Activated gamma-delta T cell treated with Interleukin-2 at 50 U/mL for 16 hours (primary cell): ENCODE measurements at places on chromosomes 16 and 17.

DNA sequence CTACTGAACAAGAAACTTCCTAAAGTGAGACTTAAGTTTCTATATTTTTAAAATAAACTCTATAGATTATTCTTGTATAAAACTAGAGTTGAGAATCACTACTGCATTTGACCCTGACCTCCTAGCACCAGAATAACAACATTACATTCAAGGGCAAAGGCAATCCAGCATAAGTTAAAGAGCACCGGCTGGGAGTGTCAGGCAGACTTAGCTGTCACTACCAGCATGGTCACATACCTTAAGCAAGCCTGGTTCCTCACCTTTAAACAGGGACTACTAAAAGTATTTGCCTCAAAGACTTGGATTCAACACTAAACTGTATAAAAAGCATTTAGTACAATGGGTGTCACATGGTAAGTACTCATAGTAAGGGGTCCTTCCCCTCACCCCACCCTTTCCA lies 90.4 kb downstream of the SSH2 start:
- DNase-seq: no peak

- no peak for DNase-seq
Observed at GRCh38 chr17:58614859-58615459, 76.9 kb downstream of the TEX14 start.

- DNase-seq: no peak
Observed at GRCh38 chr16:81319221-81319912, 4.6 kb downstream of the GAN start.

DNA sequence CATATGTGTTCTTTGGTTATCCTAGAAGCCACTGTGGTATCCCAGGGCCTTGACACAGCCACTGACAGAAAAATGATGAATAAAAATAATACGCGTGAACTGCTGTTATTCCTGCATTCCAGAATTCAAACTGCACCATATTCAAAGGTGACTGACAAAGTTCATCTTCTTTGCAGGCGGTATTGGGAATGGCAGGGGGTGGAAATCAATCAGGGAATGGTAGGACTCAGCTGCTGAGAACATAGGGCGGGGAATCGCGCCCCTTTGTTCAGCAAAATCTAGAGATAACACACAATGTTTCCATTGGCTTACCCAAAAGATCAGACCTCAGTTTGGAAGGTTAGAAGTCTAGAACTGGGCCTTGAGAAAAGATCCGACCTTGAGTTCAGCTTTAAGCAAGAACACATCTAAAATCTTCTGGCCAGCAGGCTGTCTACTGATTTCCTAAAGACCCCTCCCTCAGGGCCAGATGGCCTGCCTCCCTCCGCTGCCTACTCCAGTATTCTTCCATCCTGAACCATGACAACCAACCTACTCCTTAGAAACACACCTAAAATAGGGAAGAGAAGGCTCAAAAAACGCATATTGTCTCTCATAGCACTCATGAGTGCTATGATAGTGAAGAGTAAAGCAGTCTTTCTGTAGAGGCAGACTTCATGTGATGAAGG lies 34.1 kb downstream of the CDK5R1 start:
- no peak for DNase-seq

DNA sequence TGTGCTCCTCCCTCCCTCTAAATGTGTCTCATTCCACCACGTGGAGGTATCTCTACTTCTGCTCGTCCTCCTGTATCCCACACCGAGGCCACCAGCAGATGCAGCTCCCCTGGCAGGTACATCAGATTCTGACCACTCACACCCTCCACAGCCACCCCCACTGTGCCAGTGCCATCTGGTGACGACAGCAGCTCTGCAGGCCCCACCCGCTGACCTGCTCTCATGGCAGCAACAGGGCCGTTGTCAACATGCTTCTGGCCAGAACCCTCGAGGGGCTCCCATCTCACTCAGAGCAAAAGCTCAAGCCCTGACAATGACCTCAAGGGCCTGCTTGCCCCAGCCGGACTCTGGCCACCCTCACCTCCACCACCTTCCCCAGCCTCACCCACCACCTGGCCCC lies 93.4 kb downstream of the AMFR start:
- no peak for DNase-seq

GRCh38 chr17:48575066-48575582 lies 3.0 kb downstream of the HOXB4 start:
- no peak for DNase-seq

DNA sequence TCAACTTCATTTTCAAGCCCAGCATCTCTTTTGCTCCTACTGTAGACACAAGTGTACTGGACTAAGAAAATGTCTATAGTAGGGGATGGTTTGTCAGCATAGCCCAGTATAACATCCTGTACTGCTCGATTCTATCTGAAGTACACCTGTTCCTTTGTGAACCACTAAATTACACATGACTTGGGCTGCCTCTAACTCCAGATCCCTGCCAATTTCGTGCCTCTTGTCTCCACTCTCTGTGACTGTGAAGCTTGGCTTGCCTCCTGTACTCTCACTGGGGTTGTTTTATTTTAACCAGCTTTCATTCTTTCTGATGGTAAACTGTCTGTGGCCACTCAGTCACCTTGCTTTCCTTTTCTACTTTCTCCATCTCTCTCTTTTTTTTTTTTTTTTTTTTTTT lies 24.5 kb downstream of the GFOD2 start:
- DNase-seq: no peak

DNA sequence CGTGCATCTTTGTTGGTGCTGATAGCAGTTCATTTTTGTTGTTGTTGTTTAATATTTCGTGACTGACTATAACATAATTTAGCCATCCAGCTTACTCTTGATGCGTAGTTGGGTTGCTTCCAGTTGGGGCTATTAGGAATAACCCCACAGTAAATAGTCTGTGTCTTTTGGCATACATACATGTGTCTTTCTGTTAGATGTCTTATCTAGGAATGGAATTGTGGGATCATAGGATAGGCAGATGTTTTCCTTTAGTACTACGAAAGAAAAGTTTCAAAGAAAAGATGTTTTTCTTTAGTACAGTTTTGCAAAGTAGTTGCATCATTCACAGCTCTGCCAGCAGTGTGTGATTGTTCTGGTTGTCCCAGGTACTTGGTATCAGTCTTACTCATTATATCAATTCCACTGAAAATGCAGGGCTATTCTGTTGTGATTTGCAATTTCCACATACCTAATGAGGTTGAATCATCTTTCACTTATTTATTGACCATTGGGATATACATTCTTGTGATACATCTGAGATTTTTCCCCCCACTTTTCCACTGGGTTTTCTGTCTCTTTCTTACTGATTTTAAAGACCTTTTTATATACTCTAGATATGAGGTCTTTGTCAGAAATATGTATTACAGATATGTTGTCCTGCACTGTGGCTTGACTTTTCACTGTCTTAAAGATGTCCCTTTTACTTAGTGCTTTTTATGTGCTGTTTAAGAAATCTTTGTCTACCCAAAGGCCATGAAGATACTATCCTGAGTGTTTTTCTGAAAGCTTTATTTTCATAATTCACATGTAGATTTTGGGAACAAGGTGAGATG lies 173.3 kb downstream of the MRTFB start:
- DNase-seq: no peak

- no peak for DNase-seq
Observed at GRCh38 chr16:56882077-56882800, 17.2 kb downstream of the SLC12A3 start.

DNA sequence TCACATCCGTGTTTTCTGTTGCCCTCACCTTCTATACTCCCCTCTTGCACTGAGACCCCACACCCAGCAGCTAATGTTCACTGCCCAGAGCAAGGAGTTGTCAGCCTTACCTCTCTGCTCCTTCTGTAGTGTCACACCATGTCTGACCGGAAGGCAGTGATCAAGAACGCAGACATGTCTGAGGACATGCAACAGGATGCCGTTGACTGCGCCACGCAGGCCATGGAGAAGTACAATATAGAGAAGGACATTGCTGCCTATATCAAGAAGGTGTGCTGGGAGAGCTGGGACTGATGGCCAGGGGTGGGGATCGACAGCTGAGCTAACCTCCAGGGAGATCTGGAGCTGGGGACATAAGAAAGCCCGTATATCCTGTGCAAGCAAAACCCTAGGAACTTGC lies 3.7 kb downstream of the DYNLL2 start:
- no peak for DNase-seq

DNA sequence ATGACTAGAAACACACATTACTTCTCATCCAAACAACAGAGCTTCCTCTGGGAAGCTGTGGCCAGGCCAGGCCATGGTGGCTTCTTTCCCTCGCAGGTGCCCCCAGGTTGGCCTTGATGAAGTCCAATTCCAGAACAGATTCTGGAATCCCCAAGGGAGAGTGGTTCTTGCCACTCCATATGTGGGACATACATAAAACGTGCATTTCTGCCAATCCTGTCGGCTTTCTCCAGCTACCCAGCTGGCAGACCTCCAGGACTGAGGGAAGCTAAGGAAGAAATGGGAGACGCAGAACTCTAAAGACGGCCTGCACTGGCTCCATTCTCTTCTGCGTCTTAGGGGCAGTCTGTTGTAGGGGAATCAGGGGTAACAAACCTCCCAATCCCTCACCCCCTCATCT lies 219.2 kb upstream of the CDH5 start:
- no peak for DNase-seq

DNA sequence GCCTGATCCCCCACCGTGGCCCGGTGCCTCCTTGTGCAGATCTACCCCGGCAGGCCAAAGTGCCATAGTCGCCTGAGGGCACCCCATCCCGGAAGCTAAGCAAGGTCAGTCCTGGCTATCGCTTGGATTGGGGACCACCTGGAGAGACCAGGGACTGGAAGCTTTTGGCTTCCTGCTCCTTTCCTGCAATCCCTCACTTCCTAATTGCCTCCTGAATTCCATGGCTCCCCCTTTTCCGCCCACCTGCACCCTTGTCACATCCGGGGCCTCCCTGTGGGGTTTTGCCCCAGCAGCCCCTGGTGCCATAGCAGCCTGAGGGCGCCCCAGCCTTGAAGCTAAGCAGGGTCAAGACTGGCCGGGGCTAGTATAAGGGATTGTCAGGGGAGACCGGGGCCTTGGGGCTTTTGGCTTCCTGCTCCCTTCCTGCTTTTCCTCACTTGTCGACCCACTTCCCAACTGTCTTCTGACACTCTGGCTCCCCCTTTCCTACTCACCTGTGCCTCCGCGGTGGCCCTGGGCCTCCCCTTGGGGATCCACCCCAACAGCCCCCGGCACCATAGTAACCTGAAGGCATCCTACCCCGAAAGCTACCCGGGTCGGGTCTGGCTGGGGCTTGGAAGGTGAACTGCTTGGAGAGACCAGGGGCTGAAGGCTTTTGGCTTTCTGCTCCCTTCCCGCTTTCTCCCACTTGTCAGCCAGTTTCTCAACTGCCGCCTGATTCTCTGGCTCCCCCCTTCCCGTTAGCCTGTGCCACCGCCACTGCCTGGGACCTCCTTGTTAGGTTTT lies 2293.6 kb downstream of the TP53TG3F start:
- no peak for DNase-seq

DNA sequence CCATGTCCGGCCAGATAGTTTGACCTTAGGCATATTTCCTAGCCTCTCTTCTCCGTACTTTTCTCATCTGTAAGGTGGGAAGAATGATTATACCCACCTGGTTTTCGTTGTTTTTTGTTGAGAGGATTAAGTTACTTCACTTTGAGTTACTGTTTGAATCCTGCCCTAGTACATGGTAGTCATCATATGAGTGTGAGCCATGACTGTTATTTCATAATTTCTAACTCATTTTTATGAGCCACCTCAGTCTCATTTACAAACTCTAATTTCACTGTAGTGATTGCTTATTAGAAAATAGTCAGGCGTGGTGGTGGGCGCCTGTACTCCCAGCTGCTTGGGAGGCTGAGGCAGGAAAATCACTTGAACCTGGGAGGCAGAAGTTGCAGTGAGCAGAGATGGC lies 45.1 kb downstream of the YPEL2 start:
- DNase-seq: no peak

GRCh38 chr16:55728797-55729196 lies 73.0 kb downstream of the SLC6A2 start:
- DNase-seq: no peak

DNA sequence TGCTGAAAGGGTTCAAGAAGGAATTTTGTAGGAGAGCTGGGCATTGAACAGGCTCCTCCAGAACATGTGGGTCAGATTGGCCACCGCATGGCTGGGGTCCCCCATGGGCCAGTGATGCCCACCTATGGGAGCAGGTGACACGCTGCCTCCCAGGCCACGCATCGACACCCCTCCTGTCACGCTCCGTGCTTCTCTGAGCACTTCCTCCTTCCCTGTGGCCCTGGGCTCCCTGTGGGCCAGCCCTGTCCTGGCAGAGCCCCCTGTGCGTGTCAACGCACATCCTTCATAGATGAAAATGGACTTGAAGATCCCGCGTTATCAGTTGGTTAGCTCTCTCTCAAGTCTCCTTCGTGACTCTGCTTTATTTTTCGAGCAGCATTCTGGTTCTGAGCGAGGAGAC lies 160.3 kb downstream of the RPTOR start:
- no peak for DNase-seq

DNA sequence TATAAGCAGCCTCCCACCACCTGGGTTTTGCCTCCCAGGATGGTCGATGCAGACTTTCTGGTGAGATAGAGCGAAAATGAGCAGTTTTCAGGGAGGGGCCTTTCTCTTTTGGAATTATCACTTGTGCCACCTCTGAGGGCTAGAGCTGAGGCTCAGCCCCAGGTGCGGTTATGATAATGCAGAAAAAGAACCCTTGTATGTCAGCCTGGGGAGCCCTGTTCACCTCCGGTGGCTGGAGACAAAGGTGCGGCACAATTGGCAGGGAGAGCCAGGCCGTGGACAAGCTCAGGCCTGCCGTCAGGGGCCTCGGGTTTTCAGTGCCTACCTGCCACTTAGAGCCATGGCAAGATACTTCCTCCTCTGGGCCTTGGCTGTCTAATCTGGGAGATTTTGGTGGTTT lies 4.4 kb downstream of the SCPEP1 start:
- no peak for DNase-seq

DNA sequence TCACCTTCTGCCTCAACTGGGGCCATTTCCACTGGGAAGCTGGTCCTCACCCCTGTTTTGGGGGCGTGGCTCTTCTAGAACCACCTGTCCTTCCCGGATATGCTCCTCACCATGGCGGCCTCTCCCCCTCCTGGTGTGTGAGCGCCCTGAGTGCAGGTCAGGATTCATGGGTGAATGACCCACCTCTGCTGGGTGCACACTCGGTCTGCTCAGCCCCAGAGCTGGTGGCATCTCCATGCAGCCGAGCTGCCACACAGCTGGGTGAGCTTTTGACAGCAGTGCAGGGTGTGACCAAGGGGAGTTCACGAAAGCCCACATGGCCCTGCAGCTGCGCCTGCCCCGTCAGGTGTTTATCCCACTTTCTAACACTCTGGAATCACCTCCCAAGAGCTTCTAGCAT lies 27.3 kb downstream of the GRIN2C start:
- no peak for DNase-seq

DNA sequence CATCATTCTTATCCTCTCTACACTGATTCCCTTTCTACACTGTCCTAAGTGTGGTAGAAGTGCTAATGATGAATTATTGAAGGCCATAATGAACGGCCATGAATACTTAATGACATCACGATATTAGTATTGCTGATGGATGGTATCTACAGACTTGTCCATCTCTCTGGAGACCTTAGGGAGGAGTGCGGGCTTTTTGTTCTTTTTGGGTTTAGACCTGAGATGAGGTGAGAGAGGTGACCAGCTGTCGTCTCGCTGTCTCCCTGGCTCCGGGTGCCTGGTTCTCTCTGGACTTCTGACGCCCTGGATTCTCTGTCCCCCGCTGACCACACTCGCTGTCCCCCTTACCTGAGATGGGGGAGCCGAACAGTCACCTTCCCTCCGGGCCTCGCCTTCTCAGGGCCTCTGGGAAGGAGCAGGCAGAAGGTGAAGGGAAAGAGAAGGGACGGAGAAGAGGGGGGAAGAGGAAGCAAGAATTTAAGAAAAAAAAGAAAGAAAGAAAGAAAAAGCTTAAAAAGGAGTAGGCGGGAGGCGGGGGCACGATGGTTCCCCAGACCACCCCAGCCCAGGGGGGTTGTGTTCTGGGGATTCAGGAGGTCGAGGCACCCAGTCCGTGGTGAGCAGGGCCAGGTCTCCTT lies 17.1 kb downstream of the SGCA start:
- DNase-seq: no peak
